Glutamatergic neuron (in vitro differentiated cells): ENCODE measurements at places on chromosomes 12 and 14. TPM values are rescaled to one million over a fixed set of nuclear protein-coding genes. Genes with fewer than 3 reads are reported as not detected.

- H3K4me1 ChIP-seq: no peaks in the 10 kb centered on the region
- no peak overlapping the region for H3K4me3 ChIP-seq
- H3K27ac ChIP-seq: no peak overlapping the region
- peaks cover 1% of the 10 kb centered on the region for H3K27me3 ChIP-seq
These were observed 362.9 kb downstream of the EMP1 start for GRCh38 chr12:13559318-13559978.

GRCh38 chr12:23495472-23495871, 454.0 kb downstream of the SOX5 start:
- peaks cover 5% of the 10 kb centered on the region for H3K36me3 ChIP-seq
- H3K4me3 ChIP-seq: no peak overlapping the region
- DNase-seq: no peak
- no peak overlapping the region for H3K27ac ChIP-seq
- no peaks in the 10 kb centered on the region for H3K4me1 ChIP-seq

The LMO3 gene
- total RNA-seq: 0.78 TPM

GRCh38 chr14:68011406-68012028, 191.9 kb downstream of the RAD51B start:
- no peak overlapping the region for H3K27ac ChIP-seq
- H3K4me3 ChIP-seq: no peak overlapping the region
- H3K4me1 ChIP-seq: no peaks in the 10 kb centered on the region
- no peaks in the 10 kb centered on the region for H3K36me3 ChIP-seq
- H3K27me3 ChIP-seq: no peaks in the 10 kb centered on the region
- no peak for DNase-seq

The TGFB3 gene
- total RNA-seq: 55.7 TPM

DNA sequence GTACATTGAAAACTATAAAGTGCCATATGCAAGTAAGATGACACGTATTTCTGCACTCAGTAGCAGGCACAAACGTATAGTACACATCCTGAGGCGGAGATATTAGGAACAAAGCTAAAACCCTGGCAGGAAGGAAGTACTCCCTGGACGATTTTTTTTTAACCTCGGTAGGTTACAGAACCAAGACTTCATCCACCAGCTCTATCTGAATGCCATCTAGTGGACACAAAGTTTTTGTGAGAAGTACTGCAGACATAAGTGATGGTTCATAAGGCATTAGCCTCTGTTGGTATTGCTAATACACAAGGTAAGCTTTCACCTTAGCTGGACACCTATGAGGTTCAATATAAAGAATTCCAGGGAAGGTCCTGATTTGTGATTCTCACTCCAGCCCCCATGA, 83.0 kb upstream of the CCDC196 start:
- H3K27ac ChIP-seq: no peak overlapping the region
- no peak overlapping the region for H3K4me3 ChIP-seq
- no peaks in the 10 kb centered on the region for H3K36me3 ChIP-seq
- no peaks in the 10 kb centered on the region for H3K27me3 ChIP-seq
- DNase-seq: no peak

- H3K4me3 ChIP-seq: no peak overlapping the region
- no peaks in the 10 kb centered on the region for H3K36me3 ChIP-seq
- H3K4me1 ChIP-seq: no peaks in the 10 kb centered on the region
These were observed 54.7 kb upstream of the OTOGL start for GRCh38 chr12:80044694-80045046.

DNA sequence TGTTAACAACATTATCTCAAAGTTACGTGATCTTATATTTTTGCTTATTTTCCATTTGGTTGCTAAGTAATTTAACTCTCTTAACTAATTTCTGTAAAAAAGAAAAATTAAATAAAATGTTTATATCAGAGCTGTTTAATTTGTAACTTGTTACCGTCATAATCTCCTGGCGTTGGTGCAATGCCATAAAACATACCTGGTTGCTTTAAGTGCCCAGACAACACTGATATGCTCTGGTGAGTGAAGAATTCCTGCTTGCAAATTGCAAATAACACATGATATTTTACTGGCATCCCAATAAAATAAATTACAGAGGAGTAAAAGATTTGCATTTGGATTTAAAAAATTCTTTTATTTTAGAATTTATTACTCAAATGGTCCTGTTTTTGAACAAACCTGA, 640.1 kb upstream of the MIS18BP1 start:
- peaks cover 8% of the 10 kb centered on the region for H3K4me1 ChIP-seq
- no peak overlapping the region for H3K4me3 ChIP-seq
- no peak overlapping the region for H3K27ac ChIP-seq
- no peak for DNase-seq

DNA sequence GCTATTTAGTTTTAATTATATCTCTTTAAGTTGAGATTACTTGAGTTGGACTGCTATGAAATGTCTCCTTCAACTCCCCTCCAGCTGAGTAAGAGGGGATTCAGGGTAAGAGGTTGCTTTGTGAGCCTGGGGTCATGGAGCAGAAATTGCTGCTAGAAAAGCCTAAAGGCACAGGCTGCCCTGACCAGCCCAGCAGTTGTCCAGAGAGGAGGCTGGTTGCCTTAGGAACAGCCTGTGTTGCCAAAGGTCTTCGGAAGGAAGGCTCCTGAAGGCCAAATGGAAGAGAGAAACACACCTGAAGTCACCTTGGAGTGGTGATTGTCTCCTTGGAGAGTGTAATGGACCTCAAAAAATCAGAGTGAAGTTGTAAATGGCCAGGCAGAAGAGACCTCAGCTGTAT, 235.5 kb upstream of the PDE3A start:
- H3K36me3 ChIP-seq: no peaks in the 10 kb centered on the region
- no peak overlapping the region for H3K4me3 ChIP-seq
- H3K27me3 ChIP-seq: no peaks in the 10 kb centered on the region
- no peak for DNase-seq
- H3K27ac ChIP-seq: no peak overlapping the region

GRCh38 chr12:42326541-42327226, 717 bp downstream of the PPHLN1 start:
- no peaks in the 10 kb centered on the region for H3K36me3 ChIP-seq
- DNase-seq: no peak
- H3K4me1 ChIP-seq: peaks cover 11% of the 10 kb centered on the region
- no peaks in the 10 kb centered on the region for H3K27me3 ChIP-seq

The FAM186B gene
- not detected for total RNA-seq

GRCh38 chr12:19712041-19712440, 272.7 kb downstream of the AEBP2 start:
- H3K27ac ChIP-seq: no peak overlapping the region
- no peak overlapping the region for H3K4me3 ChIP-seq
- no peak for DNase-seq
- no peaks in the 10 kb centered on the region for H3K36me3 ChIP-seq
- peaks cover 3% of the 10 kb centered on the region for H3K27me3 ChIP-seq

- H3K4me1 ChIP-seq: no peaks in the 10 kb centered on the region
- peak overlapping the region; percentile 62 for H3K4me3 ChIP-seq
- peaks cover 6% of the 10 kb centered on the region for H3K27me3 ChIP-seq
- no peak for DNase-seq
- H3K27ac ChIP-seq: no peak overlapping the region
These were observed 31.9 kb upstream of the MON2 start for GRCh38 chr12:62434494-62435302.

The RNASE7 gene
- total RNA-seq: not detected

- no peak for DNase-seq
- no peak overlapping the region for H3K4me3 ChIP-seq
- peaks cover 2% of the 10 kb centered on the region for H3K4me1 ChIP-seq
- no peak overlapping the region for H3K27ac ChIP-seq
These were observed 741.7 kb downstream of the VRK1 start for GRCh38 chr14:97538749-97539410.

GRCh38 chr12:86091681-86092080, 164.5 kb downstream of the MGAT4C start:
- peak overlapping the region; percentile 70 for H3K27ac ChIP-seq
- H3K4me1 ChIP-seq: peaks cover 7% of the 10 kb centered on the region
- no peaks in the 10 kb centered on the region for H3K27me3 ChIP-seq
- H3K36me3 ChIP-seq: no peaks in the 10 kb centered on the region

GRCh38 chr14:94649543-94650443, 37.6 kb downstream of the SERPINA3 start:
- H3K27ac ChIP-seq: no peak overlapping the region
- DNase-seq: no peak
- no peak overlapping the region for H3K4me3 ChIP-seq
- no peaks in the 10 kb centered on the region for H3K36me3 ChIP-seq

GRCh38 chr12:10672231-10672868, 1.5 kb downstream of the STYK1 start:
- H3K27ac ChIP-seq: no peak overlapping the region
- no peaks in the 10 kb centered on the region for H3K4me1 ChIP-seq
- H3K4me3 ChIP-seq: no peak overlapping the region

DNA sequence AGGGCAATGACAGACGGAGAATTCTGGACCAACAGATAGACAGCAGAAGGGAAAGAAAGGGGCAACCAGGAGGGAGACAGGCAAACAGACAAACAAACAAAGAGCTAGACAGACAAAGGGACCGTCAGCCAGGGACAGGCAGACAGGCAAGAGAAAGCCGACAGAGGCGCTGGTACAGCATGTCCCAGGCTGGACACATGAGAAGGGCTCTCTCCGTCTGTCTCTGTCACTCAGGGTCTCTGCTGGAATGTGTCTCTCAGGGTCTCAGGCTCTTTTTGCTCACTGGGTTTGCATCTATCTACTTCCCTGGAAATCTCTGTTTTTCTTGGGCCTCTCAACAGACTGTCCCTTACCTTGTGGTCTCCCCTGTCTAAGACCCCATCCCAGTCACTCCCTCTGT, 8.2 kb upstream of the SMUG1 start:
- no peaks in the 10 kb centered on the region for H3K36me3 ChIP-seq
- H3K4me1 ChIP-seq: peaks cover 10% of the 10 kb centered on the region
- peaks cover 29% of the 10 kb centered on the region for H3K27me3 ChIP-seq
- H3K27ac ChIP-seq: no peak overlapping the region
- no peak for DNase-seq
- H3K4me3 ChIP-seq: no peak overlapping the region

DNA sequence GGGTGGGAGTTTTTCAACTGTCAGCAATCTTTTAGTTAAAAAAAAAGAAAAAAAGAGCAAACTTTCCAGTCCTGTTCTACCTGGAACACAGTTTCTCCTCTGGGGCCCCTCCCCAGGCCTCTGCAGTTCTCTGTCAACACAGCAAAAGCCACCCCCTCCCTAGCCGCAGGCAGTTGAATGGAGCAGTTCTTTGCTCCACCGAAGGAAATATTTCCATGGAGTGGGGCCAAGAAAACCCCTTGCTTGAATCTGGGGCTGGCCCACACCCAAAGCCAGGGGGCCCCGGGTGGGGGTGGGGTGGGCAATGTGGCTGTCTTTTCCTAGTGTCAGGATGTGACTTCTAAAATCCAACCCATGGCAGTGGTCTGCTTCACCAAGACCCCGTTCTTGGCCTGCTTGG, 5.0 kb upstream of the MEG3 start:
- peaks cover 2% of the 10 kb centered on the region for H3K27me3 ChIP-seq
- no peak for DNase-seq
- H3K27ac ChIP-seq: no peak overlapping the region
- H3K4me3 ChIP-seq: no peak overlapping the region
- no peaks in the 10 kb centered on the region for H3K36me3 ChIP-seq

DNA sequence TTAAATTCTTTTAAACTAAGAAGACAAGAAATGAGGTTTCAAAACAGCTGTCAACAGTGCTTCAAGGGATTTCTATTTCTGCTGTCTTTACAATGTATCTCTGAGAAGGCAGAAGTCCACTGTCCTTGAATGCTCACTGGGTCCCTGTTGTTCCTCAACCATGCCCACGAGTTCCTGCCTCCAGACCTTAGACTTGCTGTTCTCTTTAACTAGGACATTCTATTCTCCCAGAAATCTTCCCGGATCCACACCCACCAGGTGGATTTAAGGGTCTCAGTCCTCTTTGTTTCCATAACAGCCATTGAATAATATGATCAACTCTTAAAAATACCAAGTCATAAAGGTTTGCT, 6.7 kb upstream of the SLC41A2 start:
- H3K4me3 ChIP-seq: no peak overlapping the region
- DNase-seq: no peak
- no peak overlapping the region for H3K27ac ChIP-seq
- H3K27me3 ChIP-seq: peaks cover 4% of the 10 kb centered on the region
- H3K4me1 ChIP-seq: peaks cover 14% of the 10 kb centered on the region

The RPS6KA5 gene
- total RNA-seq: 3.8 TPM

The MOAP1 gene
- 60.4 TPM for total RNA-seq
